Stimulated activated CD8-positive, alpha-beta memory T cell treated with anti-CD3 and anti-CD28 coated beads, Interleukin-4, amount 100 ng/mL, for 1 hour (primary cell): ENCODE measurements at places on chromosomes 3 and 15.

GRCh38 chr3:51591231-51591630 lies 52.7 kb downstream of the RAD54L2 start:
- DNase-seq: no peak

DNA sequence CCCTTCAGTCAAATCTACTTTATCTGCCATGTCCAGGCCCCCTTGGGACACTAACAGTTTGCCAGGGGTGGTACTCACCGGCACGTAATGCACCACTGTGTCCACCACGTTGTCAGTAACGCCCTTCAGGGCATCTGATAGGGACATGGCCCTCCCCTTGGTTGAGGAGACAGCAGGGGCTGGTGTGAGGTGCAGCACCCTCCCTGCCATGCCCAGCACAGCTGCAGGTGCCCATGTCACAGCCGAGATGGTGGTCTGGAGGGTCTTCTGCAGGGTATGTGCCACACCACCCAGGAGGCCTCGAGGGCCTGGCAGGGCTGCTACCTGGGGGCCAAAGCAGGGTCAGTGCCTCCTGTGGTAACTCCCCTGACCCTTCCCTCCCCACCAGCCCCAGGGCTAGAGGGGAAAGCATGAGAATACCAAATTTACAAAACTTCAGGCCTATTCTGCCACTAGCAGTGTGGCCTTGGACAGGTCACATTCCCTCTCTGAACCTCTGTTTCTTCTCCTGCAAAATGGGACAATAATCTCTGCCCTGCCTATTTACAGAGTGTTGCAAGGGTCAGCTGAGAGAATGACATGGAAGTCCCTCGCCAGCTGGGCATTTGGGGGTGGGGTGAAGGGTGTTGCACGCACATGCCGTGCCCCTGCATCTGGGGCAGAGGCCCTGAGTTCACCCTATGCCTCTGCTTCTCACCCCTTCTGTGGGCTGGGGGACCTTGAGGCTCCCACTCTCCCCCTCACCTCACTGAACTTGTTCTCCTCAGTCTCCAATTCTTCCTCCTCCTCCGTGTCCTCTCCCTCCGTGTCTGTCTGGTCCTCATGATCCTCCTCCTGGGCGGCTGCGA lies 11.8 kb upstream of the KIF7 start:
- DNase-seq: no peak

DNA sequence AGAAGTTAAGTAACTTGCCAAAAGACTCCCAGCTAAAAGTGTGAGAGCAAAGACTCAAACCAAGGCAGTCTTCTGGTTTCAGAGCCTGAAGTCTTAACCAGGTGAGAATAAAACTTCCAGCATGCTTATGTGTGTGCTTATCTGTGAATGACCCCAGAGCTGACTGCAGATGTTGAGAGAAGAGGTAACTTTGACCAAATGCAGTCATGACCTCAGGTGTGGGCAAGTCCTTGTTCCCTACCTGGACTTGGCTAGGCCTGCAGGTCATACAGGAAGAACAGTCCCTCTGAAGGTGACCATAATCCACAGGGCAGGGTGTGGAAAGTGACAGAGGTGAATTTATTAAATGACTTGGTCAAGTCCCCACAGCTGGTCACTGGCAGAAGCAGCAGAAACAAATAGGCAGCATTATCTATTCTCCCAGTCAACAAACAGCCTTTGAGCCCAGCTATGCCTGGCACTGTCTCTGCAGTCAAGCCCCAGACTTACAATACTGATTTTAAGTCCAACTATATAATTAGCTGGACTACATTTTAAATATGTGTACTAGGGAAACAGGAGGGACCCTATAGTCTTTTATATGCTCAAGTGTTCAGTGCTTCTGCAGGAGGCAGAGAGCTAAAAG lies 3.0 kb upstream of the CPEB1 start:
- DNase-seq: no peak

- peak; percentile 48 for DNase-seq
Observed at GRCh38 chr15:34988027-34988902, at the start of gene ZNF770. ZNF770 (minus strand) TSS chr15:34988287; CDS start chr15:34983434, 4,853 bp downstream.

GRCh38 chr3:146307456-146307725 lies 56.5 kb upstream of the PLSCR4 start:
- DNase-seq: no peak

GRCh38 chr3:160134964-160135363 lies 90.3 kb upstream of the C3orf80 start:
- DNase-seq: no peak

DNA sequence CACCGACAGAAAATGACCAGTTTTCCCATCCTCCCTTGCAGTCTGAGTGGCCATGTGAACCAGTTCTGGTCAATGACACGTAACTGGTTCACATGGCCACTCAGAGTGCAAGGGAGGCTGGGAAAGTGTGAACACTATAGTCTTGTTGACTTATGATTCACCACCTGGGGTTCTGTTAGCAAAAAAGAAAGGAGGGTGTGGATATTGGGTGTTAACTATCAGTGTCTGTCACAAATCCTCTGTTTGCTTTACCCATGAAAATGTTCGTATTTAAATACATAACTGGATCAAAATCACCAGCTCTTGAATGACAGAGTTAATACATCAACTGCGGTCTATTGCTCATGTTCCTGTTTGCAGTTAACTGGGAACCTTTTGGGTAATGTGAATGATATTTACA lies 92.3 kb downstream of the ADAMTSL3 start:
- no peak for DNase-seq

DNA sequence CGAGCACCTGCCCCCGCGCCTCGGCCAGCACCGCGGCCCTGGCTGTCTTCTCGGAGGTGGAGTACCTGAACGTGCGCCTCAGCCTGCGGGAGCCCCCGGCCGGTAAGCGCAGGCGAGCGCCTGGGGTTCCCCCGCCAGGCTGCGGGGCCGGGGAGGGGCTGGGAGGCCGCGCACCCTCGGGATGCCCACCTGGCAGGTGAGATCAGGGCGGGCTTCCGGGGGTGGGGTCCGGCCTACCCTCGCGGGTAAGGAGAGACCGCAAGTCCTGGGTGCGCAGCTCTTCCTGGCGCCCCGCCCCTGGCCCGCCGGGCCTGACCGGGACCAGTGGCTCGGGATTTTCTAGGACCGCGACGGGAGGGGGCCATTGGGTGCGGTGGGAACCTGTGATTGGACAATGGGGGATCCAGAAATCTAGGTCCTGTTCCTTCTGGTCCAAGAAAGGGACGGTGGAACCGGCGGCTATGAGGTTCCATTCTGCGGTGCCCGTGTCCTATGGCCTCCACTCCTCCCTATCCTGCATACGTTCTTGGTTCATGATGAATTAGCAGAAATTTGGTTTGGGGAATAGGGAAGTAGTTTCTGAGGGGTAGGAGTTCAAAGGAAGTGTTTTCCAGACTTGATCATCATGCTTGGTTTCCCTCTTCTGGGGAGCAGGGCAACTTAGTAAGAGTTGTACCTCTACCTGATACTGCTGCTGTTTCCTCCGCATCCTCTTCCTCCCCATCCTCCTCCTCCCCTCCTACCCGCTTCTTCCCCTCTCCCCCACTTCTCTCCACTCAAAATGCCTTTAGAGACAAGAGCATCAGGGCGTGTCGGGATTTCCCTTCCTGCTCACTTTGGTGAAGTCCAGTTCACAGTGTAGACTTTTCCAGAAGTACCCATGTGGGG lies 808 bp downstream of the ARRDC4 start:
- DNase-seq: no peak

DNA sequence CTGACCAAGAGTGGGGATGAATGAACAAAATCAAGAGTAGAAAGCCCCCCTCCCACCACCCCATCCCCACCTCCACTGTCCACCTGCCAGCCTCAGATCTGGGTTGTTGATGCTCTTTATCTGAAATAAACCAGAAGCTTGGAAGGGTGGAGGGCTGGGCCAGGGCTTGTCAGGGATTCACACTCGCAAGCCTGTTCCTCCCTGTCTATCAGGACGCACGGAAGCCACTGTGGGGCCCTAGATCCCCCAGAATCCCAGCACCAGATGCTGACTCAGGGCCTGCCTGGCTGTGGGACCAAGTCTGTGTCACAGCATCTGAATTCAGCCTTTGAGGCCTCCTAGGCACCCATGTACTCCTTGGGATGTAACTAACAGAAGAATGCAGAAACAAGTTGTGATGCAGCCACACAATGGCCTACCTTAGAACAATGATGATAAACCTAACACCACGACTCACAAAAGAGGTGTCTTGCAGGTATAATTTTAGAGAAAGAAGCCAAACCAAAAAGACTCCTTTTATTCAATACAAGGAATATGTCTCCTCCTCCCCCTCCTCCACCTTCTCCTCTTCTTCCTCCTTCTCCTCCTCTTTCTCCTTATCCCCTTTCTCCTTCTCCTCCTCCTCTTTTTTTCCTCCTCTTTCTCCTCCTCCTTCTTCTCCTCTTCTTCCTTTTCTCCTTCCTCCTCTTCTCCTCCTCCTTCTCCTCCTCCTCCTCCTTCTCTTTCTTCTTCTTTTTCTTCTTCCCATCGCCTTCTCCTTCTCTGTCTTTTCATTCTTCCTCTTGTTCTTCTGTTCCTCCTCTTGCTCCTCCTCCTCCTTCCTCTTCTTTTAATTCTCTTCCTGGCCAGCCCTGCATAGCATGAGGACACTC lies 234.7 kb downstream of the PLCL2 start:
- no peak for DNase-seq

- DNase-seq: no peak
Observed at GRCh38 chr15:62732078-62732477, 310.5 kb upstream of the TPM1 start.

GRCh38 chr15:96066852-96067495 lies 263.5 kb upstream of the NR2F2 start:
- no peak for DNase-seq

- no peak for DNase-seq
Observed at GRCh38 chr3:22399566-22399965, 648.6 kb upstream of the ZNF385D start.

- no peak for DNase-seq
Observed at GRCh38 chr3:25429361-25430286, 1.6 kb downstream of the RARB start.

GRCh38 chr3:59695860-59696259 lies 646.0 kb upstream of the CFAP20DC start:
- no peak for DNase-seq

DNA sequence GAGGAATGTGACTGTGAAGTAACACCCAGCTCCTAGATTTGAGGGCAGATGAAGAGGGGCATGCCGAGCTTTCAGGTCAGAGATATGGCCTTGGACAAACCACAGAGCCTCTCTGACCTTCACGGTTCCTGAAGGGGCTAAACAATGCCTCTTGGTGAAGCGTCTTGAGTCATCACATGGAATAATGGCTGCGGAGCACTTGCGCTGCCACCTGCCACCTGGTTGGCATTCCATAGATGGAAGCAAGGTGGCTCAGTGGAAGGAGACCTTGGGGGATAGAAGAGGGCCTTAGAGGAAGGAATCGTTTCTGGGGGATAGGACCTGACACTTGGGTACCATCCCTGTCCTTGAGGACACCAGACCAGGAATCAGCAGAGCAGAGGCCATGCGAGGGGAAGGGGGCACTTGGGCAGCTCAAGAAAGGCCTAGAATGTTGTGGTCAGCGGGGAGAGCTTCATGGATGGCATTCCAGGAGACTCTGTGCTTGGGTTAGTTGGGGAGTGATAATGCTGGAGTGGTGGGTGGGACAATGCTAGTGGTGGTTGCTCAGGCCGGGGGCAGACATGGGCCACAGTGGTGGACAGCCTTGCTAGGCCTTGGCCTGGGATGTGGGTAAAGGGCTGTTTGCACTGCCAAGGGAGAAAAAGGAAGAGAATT lies 12.6 kb downstream of the MRAS start:
- DNase-seq: no peak

DNA sequence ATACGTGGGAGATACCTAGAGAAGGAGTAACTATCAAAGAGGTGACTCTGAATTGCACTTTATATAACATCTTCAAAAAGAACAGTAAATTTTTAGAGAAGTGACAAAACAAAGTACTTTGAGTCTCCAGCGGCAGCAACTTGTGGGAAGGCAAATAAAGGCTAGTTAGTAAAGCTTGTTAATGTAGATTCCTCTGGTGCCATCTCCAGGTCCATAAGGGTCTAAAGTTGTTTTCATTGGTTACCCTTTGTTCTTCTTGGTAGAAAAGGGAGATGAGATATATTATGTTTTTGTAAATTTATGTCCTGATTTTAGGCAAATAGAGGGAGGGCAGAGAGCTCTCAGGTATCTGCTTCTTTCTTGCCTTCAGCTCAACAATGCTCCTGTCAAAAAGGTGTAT lies 161.6 kb downstream of the MYRIP start:
- DNase-seq: no peak

DNA sequence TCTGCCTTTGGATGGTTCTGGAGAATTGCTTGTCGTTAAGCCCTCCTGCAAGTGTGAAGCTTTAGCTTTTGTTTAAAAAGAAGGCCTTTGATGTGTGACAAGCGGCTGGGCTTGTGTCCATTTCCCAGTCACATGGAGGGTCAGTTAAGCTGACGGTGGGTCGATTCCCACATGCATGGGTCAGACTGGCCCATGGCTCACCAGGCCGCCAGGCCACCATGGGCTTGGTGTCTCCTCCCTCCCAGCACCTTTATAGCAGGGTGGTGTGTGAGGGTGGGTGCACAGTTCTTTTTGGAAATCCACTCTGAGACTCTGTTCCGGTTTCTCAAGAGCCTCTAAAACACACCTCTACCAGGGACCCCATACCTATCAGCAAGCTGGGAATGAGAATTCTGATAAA lies 67.2 kb downstream of the SCN5A start:
- no peak for DNase-seq
